ENCODE measurements at places on chromosomes 5 and 9.

DNA sequence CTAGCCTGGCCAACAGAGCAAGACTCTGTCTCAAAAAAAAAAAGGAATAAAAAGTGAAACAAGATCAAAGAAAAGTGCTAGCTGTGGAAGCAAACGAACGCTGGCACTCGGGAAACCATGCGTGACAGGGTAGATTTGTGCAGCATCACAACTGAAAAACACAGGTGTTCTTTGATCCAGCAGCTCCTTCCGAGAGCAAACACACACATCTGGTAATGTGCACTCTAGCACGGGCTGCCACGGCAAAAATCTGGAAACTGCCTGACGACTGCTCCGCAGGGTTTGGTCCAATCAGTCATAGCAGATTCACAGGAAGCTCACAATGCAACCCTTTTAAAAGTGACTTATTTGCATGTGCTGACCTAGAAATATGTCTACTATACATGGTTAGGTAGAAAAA is 80.0 kb downstream of the SYK start:
- no peak for DNase-seq

DNA sequence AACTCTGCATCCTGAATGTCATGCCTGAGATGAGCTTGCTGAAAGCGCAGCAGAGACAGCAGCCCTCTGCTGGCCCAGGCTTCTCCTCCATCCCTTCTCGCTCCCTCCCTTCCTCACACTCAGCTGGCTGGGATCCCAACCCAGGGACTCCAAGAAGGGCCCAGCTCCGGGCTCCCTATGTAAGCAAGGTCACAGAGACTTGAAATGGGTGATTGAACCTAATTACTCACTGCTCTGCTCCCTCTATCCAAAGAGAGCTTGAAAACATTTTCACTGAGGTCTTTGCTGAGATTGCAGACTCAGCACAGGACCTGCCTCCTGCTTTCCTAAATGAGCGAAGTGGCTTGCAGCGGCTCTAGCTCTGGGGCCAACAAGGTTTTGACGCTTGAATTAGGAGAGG is 42.8 kb downstream of the RAPGEF1 start:
- no peak for DNase-seq

DNA sequence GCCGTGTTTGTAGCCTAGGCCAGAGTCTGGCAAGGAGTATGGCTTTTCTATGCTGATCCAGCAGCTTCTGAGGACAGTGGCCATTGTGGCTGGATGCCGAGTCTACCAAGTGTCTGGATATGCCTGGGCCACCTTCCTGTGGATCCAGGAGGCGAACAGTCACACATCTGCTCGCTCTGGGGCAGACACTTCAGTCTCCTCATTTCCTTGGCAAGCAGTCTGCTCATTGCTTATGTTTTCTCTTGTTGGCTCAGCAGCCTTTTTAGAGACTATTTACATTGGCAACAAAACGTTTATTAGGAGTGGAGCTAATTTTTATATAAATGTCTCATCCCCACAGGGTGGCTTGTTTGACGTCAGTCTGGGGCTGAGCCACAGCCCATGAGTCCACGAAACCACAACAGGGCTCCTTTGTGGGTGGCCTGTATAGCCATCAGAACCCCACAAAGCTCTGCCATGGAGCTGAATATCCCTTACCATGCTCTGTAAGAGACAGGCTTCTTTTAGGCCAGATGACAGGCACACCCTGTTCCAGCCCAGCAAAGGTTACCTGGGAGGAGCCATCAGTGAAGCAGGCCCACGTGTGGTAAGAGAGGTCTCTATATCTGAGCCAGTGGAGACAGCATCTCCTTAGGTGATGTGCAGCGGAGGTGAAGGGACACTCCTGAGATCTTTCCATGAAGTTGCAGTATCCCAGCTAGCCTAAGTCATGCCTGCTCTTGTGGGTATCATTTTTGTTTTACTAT is 221.7 kb downstream of the DIRAS2 start:
- DNase-seq, result no peak

DNA sequence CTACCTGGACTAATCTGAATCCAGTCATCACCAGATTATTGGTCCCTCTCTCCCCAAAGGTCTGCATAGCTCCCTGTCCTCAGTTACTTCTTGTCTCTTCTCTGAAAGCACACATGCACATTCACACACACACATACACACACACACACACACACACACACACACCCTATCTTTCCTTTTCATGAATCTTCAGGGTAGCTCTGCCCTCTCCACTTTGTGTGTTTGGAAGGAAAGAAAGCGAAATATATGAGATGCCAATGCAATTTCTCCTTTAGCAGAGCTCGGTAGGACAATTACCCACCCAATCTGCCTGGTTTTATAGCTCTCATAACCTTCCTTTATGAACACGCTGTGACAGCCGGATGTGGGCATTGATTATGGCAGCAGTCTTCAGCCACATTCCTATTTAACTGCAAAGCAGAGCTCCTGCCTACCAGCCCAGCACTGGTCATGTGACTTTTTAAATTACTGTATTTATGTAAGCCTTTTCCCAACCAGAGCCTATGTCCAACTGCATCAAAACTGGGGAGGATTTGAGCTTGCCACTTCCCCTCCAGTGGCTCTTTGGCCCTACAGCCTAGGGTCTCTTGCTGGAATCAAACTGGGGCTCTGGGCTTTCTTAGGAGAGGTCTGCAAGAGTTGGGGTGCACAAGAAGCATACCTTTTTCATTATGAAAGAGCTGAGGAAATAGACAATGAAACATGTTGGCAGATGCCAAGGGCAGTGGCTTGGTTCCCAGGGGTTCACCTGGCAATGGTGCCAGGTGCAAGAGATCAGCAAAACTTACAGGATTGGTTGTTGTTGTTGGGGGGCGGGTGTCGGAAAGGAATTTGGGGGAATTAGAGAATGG is 20.8 kb upstream of the MATR3 start:
- DNase-seq, result no peak

- no peak for DNase-seq
Observed at GRCh38 chr9:99399474-99399873, 177.4 kb downstream of the SEC61B start.

DNA sequence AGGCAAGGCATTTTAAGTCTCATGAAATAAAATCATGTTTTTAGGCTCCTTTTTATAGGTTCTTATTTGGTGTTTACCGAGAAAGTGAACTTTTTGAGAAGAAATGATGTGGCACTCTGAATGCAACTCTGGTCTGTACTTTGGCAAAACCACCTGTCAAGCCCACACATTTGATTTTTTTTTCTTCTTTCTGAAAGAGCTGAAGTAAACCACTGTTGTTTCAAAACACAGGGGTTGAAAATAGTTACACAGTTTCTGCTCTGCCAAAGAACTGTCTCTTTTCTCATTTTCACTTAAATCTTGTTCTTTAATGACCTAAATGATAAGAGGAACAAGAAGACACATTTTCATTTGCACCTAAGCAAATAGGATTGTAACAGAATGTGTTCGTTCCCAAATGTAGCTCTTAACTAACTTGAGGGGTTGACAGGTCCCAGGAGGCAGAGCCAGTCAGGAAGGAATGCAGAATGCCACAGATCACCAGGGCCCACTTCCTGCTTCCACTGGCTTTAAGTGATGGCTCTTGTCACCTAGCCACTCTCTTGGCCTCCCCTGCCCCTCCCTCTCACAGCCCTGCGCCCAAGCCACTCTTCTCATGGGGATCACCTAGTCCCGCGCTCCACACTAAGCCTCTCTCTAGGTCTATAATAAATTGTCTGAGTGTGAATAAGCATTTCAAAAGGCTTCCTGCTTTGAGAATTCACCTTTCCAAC is 47.3 kb downstream of the MED27 start:
- no peak for DNase-seq

DNA sequence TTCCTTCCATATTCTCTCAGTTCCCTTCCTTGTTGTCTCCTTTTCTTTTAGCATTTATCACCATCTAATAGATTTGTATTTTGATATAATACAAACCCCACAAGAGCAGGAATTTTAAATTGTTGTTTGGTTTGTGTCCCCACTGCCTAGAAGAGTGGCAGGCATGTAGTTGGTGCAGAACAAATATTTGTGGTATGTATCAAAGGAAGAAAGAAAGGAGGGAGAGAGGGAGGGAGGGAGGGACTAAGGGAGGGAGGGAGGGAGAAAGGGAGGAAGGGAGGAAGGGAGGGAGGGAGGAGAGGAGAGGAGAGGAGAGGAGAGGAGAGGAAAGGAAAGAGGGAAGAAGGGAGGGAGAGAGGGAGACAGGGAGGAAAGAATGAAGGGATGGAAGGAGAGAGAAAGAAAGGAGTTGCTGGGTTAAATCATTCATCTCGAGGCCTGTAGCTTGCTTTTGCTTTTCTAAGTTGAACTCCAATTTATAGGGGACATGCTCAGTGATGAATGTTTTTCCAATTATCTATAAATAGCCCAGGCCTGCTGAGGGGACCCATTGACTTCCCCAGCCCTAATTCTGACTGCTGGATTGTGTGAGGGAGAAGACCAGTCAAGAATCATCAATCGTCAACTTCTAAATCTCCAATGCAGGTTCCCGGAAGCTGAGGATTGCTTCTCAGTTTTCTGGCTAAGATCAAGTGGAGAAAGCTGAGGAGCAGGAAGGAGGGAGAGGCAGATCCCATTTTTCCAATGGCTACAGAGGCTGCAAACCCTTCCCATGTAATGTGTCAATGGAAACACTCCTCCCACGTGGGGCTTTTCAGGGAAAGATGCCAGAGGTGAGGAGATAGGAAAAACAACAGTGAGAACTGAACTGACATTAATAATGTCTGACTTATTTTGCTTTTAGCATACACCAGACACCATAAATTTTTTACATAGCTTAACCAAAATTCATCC is 320.7 kb downstream of the ASTN2 start:
- DNase-seq, result no peak

- no peak for DNase-seq
Observed at GRCh38 chr9:126720661-126721563, 83.9 kb upstream of the ZBTB43 start.

DNA sequence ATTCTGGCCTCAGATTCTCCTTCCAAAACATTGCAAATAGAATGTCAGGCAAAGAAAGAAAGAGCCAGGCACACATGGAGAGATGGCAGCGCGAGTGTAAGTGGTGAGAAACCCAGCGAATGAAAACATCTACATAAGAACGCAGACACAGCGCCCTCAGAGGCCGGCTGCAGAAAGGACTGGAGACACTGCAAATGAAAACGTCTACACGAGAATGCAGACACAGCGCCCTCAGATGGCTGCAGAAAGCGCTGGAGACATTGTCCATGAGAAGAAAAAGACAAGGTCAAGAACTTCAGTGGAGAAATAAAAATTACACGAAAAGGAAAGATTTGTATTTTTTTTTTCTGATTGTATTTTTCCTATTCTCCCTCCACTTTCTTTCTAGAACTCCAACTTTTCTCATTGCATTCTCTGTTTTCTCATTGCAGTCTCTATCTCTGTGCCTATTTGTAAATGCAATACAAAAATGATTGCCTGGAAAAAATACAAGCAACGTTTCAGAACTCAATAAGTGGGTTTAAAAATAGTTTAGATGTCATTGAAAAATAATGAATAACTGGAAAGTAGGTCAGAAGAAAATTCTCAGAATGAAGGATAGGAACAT is 117.9 kb upstream of the LPCAT1 start:
- peak; percentile 66 for DNase-seq

GRCh38 chr9:116476935-116477381 is 210.1 kb upstream of the TRIM32 start:
- no peak for DNase-seq

- DNase-seq, result no peak
Observed at GRCh38 chr9:126608551-126608950, 5.2 kb upstream of the LMX1B start.

DNA sequence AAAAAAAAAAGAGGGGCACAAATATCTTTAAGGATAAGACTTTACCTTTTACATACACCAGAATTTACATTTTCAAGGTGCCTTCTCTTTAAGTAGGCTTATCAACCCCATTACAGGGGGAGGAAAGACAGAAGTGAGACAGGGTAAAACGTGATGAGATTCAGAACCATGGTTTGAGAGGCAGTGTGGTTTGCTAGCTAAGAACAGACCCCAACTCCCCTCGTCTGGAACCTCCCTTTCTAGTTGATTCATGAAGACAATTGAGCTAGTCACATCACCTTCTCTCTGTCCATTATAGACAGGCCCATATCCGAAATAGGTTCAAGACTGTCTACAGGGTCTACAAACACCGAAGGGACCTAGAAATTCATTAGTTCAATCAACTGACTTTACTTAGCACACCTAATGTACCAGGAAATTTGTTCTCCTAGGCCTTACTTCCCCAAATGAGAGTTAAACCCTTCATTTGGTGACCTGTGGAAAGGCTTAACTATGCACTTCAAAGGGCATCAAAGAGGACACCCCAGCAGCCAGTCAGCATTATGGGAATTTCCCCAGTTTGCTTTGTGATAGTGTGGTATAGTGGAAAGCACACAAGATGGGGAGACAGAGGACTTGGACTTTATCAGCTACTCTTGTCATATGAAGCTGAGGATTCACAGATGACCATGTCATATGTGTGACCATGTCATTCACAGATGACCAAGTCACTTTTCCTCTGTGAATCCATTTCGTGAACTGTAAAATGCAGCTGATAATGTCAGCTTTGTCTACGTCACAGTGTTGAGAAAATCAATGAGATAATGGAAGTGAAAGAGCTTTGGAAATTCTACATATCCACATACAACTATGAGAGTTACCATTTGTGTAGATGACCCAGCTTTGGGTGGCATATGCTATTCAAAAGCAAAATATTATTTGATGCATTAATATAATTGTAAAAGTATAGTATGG is 40.2 kb upstream of the CYFIP2 start:
- no peak for DNase-seq

GRCh38 chr5:130601-131131 is 38.7 kb downstream of the PLEKHG4B start:
- no peak for DNase-seq

- DNase-seq, result no peak
Observed at GRCh38 chr9:114100536-114100935, 1.4 kb upstream of the KIF12 start.

DNA sequence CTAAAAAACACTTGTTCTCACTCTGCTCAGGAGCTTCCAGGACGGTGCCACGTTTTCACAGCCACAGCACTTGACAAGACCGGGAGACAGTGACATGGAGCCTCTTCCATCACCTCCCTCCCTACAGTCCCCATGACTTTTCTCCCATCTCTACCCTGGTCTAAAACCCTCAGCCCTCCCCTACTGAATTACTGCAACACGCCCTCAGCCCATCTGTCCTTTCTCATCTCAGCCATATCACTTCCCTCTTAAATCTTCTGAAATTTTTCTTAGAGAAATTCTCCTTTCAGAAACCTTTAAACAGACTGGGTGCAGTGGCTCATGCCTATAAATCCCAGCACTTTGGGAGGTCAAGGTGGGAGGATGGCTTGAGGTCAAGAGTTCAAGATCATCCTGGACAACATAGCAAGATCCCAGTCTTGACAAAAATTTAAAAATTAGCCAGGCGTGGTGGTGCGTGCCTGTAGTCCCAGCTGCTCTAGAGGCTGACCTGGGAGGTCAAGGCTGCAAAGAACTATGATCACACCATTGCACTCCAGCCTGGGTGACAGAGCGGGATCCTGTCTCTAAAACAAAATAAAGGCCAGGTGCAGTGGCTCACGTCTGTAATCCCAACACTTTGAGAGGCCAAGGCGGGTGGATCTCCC is 125.8 kb downstream of the MYO10 start:
- no peak for DNase-seq

Measured in tibial nerve (tissue), 4 donors.